GM12878 (cell line): ENCODE measurements at places on chromosomes 6 and 20.
A peak's percentile ranks its signal among the peaks of the same experiment; 100 is the strongest.

DNA sequence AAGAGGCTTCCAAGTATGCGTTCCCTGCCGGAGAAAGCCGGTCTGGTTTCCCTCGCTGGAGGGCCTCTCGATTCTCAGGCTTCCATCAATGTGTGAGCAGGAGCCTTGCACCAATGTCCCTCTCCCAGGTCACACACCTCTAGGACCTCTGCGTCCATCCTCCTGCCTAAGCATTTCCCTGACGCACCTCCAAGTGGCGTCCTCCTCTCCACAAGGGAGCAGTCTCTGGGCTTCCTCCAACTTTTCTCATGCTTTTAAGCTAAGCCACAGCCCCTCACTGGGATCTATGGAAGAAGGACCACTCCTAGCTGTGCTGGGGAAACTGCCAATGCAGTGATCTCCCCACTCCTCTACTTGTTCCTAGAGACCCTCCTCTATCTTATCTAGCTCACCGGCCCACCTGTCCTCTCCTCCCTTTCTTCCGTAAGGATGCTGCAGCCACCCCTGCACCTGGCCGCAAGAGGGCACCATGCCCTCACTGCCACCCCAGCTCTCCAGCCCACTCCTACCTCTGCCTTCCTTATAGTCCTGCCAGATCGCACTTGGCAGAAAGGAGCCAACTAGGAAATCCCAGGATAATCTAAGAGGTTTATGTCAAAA is 258.7 kb downstream of the LRFN2 start:
- DNase-seq, result no peak

DNA sequence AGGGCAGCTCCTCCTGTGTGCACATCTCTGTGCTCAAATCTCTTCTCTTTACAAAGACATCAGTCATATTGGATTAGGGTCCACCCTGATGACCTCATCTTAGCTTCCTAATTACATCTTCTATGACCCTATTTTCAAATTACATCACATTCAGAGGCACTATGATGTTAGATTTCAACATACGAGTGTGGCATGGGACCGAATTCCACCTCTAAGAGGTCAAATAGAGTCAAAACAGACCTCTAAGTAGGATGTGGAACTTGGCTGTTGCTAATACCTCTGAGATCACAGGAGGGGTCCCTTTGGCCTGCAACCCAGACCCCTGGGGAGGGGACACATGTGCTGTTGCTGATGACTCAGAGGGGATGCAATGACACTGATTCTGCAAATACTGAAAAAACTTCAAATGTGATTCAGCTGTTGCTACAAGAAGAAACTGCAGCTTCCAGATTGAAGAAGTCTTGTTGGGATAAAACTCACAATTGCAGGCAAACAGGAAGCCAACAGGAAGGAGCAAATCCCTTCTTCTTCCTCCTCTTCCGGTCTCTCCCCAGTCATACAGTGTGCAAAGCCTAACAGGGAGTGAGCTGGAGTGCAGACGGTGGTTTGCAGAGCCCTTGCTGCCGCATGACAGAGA is 216.2 kb downstream of the MYLK4 start:
- DNase-seq, result no peak

DNA sequence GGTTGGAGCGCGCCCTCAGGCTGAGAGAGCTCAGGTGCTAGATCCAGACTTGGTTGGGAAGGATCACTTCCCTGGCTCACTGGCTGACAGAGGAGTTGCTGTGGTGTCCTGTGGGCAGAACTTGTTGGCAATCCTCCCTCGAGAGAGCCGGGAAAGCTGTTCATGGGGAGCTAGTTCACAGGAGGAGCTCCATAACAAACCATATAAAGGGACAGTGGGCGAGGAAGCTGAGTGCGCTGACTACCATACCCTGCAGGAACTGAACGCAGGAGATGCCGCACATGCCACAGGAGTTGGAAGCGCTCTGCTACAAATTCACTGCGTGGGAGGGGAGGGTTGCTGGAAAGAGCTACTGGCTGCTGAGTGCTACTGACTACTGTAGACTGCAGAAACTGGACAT is 243.2 kb downstream of the OGFRL1 start:
- no peak for DNase-seq

- DNase-seq, result no peak
These were observed 223.0 kb upstream of the SYNCRIP start for GRCh38 chr6:85865420-85866369.

DNA sequence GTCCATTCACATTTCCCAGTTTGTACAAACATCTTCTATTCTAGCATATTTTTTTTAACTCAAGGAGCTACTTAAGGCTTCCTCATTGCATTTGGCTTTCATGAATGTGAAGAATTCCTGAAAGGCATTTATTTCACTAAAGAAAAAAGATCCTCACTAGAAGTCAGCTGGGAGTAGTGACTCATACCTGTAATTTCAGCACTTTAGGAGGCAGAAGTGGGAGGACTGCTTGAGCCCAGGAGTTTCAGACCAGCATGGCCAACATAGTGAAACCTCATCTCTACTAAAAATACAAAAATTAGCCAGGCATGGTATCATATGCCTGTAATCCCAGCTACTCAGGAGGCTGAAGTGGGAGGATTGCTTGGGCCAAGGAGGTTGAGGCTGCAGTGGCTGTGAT is 30.9 kb upstream of the XRN2 start:
- DNase-seq, result no peak

- no peak for DNase-seq
These were observed 82.6 kb downstream of the TBX18 start for GRCh38 chr6:84681693-84682326.

GRCh38 chr6:117840541-117840983 is 66.5 kb upstream of the SLC35F1 start:
- DNase-seq, result no peak

GRCh38 chr6:129567374-129567773 is 142.6 kb downstream of the ARHGAP18 start:
- DNase-seq, result no peak

GRCh38 chr6:40807484-40807883 is 220.3 kb upstream of the LRFN2 start:
- no peak for DNase-seq

DNA sequence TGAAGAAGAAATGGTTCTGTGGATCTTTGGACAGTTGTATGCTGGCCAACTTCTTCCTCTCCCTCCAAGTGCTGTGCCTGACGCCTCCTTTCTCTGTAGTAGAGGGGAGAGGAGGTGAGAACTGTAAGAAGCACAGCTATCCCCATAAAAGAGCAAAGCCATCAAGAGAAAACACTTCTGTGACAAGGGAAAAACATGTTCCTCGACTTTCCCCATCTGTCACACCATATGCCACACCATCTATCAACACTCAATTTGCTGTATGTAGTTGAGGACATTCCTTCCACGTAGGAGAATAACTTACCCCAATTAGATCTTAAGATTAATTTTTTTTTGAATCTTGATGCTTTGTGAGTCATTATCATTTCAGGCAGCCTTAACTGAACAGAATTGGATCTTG is 156.2 kb upstream of the PLCB4 start:
- DNase-seq, result no peak

- no peak for DNase-seq
These were observed 90.7 kb upstream of the CCDC28A start for GRCh38 chr6:138682704-138683527.

- DNase-seq, result no peak
These were observed 126.5 kb upstream of the CDYL start for GRCh38 chr6:4649728-4650127.

- peak; percentile 84 for DNase-seq
These were observed 17.4 kb downstream of the MYLK4 start for GRCh38 chr6:2733324-2733723.

- peak; percentile 73 for DNase-seq
These were observed at the start of gene ZBP1 for GRCh38 chr20:57620274-57620990. Gene ZBP1, minus strand, starts transcription at chr20:57620426. Its CDS starts 131 bp downstream, at chr20:57620295.

DNA sequence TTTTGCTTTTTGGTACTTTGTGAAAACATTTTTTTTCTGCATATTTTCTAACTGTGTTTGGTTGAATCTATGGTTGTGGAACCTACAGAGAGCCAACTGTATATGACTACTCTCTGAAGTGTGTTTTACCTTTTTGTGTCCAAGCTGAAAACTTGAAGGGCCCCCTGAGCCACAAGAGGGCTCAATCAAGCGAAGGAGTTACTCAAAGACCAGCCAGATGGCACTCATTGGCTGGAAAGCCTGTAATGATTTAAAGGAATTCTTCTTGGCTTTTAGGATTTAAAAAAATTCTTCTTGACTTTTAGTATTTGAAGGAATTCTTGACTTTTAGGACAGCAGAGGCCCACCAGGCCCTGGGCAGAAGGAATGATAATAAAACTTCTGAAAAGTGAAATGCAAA is 27.0 kb upstream of the ECI2 start:
- DNase-seq, result no peak

- peak; percentile 73 for DNase-seq
These were observed 59.4 kb upstream of the SCP2D1 start for GRCh38 chr20:18754030-18754652.

DNA sequence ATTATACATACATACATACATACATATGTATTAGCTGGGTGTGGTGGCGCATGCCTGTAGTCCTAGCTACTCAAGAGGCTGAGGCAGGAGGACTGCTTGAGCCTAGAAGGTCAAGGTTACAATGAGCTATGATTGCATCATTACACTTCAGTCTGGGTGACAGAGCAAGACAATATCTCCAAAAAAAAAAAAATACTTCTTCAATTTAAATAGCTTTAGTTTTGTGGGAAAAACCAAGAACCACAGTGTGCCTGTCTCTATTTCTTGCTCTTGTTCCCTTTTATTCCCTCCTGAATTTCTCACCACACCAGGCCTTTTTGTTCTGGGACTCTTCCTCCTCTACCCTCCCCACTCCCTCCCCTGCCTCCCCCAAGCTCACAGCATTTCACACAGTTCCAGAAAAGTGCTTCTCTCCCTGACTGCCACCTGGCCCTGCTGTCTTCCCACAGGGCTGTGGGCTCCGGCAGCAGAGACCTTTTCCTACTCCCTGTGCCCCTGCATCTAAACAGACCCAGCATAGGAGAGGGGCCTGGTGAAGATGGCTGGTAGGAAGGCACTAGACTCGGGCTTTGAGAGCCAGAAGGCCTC is 1.3 kb downstream of the C20orf203 start:
- DNase-seq, result no peak

DNA sequence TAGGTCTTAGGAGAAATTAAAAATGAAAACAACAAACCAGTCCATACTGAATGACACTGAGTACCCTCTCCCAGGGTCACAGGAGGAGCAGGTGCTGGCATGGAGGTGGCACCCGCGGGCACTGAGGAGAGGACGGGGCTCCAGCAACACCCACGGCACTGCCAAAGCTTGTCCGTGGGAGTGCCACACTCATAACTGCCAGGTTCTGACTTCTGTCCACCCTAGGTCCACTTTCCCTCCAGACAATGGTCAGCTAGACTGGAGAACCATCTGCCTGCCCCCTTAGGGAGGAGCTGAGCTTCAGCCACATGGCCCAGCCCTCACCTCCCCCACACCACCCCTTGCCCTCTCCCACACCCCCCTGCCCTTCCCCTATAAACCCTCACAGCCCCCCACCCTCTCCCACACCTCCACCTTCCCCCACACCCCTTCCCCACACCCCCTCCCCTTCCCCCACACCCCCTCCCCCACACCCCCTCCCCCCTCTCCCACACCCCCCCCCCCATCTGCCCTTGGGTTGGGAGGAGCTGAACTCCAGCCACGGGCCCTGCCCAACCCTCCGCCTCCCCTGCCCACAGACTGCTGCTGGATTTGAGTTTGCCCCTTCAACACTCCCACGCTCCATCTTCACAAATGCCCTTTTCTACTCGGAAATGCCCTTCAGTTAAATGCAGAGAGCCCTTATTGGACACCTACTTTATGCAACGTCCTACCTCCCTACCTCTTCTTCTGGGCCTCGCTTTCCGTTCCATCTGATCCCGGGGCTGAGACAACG is 129.6 kb downstream of the TAF4 start:
- DNase-seq, result no peak

GRCh38 chr20:44683263-44684046 is 31.7 kb upstream of the CCN5 start:
- DNase-seq, result peak; percentile 45

- no peak for DNase-seq
These were observed 89.0 kb downstream of the EDN1 start for GRCh38 chr6:12379181-12379580.

- no peak for DNase-seq
These were observed 3.1 kb downstream of the PCED1A start for GRCh38 chr20:2837221-2837960.

DNA sequence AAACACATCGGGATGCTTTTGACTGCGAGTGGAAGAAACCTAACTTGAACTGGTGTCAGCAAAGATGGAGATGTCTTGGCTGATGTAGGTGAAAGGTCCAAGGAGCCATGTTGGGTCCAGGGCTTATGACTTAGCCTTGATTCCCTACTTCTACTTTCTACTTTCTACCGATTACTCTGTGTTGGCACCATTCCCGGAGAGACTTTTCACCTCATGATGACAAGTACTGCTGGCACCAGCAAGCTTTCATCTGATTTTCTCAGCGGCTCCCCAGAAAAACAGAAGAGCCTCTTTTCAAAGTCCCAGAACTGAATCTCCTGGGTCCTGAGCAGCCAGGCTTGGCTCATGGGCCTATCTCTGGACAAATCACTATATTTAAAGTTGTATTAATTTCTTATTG is 4.9 kb upstream of the EDN3 start:
- no peak for DNase-seq

DNA sequence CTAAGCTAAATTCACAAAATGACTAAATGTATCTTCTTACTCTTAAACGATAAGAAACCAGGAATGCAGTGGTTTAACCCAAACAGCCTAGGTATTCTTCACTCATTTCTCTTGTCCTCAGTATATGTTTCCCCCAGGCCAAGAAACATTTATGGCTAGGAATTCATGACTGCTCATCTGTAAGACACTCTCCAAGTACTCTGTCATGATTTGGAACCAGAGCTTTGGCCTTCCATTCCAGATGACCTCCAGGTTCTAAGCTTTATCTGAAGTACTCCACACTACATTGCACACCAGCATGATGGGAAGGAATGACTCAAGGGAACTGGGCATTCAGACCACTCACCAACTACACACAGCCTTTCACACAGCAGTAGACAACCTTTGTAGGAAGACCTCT is 29.3 kb downstream of the NT5E start:
- no peak for DNase-seq

DNA sequence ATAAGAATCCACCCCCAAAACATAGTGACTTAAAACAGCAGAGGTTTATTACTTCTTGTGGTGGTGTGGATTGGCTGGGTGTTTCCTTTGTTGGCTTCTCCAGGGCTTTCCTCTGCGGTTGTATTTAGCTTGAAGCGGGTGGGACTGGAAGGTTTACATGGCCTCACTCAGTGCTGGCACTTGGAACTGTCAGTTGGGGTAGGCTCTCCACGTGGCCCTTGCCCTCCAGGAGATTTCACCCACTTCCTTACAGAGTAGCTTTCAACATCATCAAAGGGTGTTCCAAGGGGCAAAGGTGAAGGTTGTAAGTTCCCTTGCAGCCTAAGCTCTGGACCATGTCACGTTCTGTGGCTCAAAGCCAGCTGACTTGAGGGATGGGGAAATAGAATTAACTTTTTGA is 32.5 kb upstream of the NKX2-2 start:
- DNase-seq, result no peak

DNA sequence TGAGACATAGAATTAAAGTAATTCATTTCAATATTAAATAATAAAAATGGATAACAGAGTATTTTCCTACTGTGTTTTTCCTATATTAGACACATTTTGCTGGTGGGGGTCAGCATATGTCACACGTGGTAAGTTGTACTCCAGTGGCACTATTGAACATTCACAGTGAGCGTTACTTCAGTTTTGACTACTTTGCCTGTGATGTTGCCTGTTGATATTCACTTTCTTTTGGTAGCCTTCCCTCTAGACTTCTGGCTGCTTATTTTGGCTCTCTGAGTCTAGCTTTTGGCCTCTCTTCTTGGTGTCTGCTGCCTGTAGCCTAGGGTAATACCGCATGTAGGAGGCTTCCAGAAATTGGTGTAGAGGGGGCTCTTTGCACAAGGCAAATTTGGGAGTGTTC is 64.4 kb upstream of the TFB1M start:
- DNase-seq, result no peak

GRCh38 chr6:132227904-132228303 is 173.4 kb downstream of the MOXD1 start:
- DNase-seq, result no peak
